ENCODE measurements at places on chromosomes 11 and 22. TPM values are rescaled to one million over a fixed set of nuclear protein-coding genes. Genes with fewer than 3 reads are reported as not detected.
A peak's percentile ranks its signal among the peaks of the same experiment; 100 is the strongest.

- peak; percentile 35 for DNase-seq
- H3K36me3 ChIP-seq, result peaks cover 84% of the 10 kb centered on the region
- H3K27me3 ChIP-seq, result no peaks in the 10 kb centered on the region
- H3K27ac ChIP-seq, result no peak overlapping the region
These were observed 8.0 kb downstream of the TOLLIP start for GRCh38 chr11:1301220-1302000.

GRCh38 chr11:116807601-116808261 is 15.4 kb downstream of the APOA4 start:
- no peak overlapping the region for H3K4me3 ChIP-seq
- DNase-seq, result no peak
- H3K4me1 ChIP-seq, result no peaks in the 10 kb centered on the region
- no peaks in the 10 kb centered on the region for H3K27me3 ChIP-seq
- H3K36me3 ChIP-seq, result no peaks in the 10 kb centered on the region

DNA sequence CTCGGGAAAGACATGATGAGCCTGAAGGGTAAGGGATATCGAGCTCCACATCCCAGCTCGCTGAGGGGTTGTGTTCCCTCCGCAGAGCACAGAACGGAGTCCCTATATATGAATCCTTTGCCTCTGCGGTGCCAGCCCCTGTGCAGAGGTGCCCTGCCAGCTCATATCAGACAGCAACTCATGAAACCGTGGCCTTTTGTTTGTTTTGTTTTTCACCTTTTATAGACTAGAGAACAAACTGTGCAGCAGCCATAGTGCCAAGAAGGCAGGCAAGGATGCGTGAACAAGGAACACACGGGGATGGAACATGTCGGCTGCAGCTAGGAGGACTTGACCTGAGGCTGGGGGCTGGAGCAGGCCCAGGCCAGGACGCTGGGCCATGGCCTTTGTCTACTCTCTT is 109.8 kb downstream of the PKNOX2 start:
- no peak overlapping the region for H3K27ac ChIP-seq
- H3K4me3 ChIP-seq, result no peak overlapping the region
- no peaks in the 10 kb centered on the region for H3K27me3 ChIP-seq
- no peaks in the 10 kb centered on the region for H3K36me3 ChIP-seq
- peaks cover 12% of the 10 kb centered on the region for H3K4me1 ChIP-seq
- no peak for DNase-seq

MMP11 gene
- 4.2 TPM for total RNA-seq

DNA sequence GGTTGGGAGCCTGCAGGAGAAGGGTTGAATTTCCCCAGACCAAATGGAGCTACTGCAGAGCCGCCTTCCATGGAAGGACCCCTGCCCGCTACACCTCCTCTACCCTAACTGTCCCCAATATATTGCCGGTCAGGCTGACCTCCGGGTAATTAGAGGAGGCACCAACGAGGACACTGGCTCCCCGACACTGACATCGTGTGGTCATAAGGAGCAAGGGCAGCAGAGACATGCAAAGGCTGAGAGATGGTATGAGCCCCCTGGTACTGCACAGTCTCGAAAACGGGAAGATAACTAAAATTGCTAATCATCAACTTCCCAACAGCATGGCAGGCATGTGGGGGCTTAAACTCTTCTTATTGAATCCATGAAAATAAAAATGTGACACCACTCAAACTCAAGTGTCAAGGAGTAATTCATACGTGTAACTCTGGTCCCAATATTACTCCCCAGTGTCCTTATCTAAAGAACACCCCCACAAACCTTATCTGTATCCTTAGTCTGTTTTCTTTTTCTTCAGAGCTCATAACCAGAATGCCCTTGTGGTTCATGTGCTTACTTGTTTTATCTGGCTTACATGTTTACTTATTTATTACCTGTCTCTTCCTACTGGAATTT is 4.4 kb downstream of the CAVIN3 start:
- no peaks in the 10 kb centered on the region for H3K36me3 ChIP-seq
- H3K27ac ChIP-seq, result no peak overlapping the region
- H3K27me3 ChIP-seq, result no peaks in the 10 kb centered on the region

DDI1 gene
- not detected for total RNA-seq

SAC3D1 gene
- 5.7 TPM for total RNA-seq

P2RX6 gene
- total RNA-seq, result 4.5 TPM

DNA sequence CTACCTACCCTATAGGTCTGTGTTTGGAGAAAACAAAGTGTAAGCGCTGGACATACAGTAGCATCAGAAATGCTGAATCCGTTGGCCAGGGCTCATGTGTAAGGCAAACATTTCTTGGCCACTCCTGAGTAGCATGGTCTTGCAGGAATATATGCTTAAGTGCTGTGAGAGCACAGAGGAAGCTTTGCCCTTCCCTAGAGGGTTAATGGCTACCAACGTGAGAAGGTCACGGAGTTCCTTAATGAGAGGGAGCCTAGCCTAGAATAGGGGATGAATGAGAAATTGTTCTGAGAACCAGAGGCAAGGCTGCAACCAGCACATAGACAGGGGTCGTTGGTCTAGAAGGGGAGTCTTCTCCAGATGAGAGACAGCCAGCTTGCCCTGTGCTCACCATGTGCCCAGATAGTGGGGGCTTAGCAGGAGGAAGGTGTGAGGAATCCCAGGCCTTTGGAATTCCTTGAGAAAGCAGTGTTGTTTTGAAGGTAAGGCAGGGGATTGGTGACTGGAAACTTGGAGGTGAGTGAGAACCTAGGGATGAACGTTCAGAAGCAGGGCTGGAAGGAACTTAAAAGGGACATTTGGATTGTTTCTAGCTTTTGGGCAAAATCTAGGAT is 29.5 kb downstream of the RCOR2 start:
- H3K27ac ChIP-seq, result peak overlapping the region; percentile 84
- peaks cover 85% of the 10 kb centered on the region for H3K4me1 ChIP-seq
- H3K4me3 ChIP-seq, result peak overlapping the region; percentile 41
- no peaks in the 10 kb centered on the region for H3K27me3 ChIP-seq
- H3K36me3 ChIP-seq, result peaks cover 23% of the 10 kb centered on the region
- no peak for DNase-seq

EMID1 gene
- total RNA-seq, result 54.9 TPM

GRCh38 chr11:75238595-75239440 is 1.8 kb upstream of the TPBGL start:
- no peak for DNase-seq
- no peak overlapping the region for H3K27ac ChIP-seq
- H3K27me3 ChIP-seq, result peaks cover 2% of the 10 kb centered on the region
- no peak overlapping the region for H3K4me3 ChIP-seq
- H3K36me3 ChIP-seq, result no peaks in the 10 kb centered on the region

GRCh38 chr11:33018840-33019239 is 3.2 kb downstream of the DEPDC7 start:
- H3K27ac ChIP-seq, result no peak overlapping the region
- H3K27me3 ChIP-seq, result peaks cover 27% of the 10 kb centered on the region
- H3K4me1 ChIP-seq, result peaks cover 7% of the 10 kb centered on the region

DNA sequence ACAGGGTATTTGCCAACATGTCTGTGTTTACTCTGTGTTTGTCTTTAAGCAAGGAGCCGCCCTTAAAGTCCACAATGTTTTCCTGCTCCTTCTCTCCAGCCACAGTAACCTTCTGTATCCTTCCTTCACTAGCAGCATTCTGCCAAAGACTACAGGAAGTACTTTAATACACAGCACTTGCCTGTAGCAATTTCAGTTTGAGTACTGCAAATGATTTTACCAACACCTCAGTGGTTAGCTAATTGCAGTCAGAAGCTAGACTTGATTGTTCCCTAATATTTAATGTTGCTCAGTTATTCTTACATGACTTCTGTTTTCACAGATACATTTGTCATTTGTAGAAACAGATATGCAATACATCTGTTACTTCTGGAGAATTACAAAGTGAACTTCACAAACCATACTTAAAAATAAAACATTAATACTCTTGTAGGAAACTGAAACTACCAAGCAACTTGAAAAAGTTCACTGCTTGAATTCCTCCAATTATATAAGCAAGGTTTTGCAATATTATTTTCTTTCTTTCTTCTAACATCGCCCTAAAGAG is 69.1 kb downstream of the FCHSD2 start:
- H3K27me3 ChIP-seq, result no peaks in the 10 kb centered on the region
- DNase-seq, result no peak
- H3K27ac ChIP-seq, result peak overlapping the region; percentile 58
- no peak overlapping the region for H3K4me3 ChIP-seq
- peaks cover 37% of the 10 kb centered on the region for H3K4me1 ChIP-seq

OR51E2 gene
- not detected for total RNA-seq

TUBA8 gene
- 5.5 TPM for total RNA-seq

SLC22A12 gene
- not detected for total RNA-seq

- no peak overlapping the region for H3K27ac ChIP-seq
- DNase-seq, result no peak
- peaks cover 4% of the 10 kb centered on the region for H3K4me1 ChIP-seq
- H3K4me3 ChIP-seq, result no peak overlapping the region
These were observed 225.2 kb downstream of the BRD1 start for GRCh38 chr22:49602481-49602880.

DNA sequence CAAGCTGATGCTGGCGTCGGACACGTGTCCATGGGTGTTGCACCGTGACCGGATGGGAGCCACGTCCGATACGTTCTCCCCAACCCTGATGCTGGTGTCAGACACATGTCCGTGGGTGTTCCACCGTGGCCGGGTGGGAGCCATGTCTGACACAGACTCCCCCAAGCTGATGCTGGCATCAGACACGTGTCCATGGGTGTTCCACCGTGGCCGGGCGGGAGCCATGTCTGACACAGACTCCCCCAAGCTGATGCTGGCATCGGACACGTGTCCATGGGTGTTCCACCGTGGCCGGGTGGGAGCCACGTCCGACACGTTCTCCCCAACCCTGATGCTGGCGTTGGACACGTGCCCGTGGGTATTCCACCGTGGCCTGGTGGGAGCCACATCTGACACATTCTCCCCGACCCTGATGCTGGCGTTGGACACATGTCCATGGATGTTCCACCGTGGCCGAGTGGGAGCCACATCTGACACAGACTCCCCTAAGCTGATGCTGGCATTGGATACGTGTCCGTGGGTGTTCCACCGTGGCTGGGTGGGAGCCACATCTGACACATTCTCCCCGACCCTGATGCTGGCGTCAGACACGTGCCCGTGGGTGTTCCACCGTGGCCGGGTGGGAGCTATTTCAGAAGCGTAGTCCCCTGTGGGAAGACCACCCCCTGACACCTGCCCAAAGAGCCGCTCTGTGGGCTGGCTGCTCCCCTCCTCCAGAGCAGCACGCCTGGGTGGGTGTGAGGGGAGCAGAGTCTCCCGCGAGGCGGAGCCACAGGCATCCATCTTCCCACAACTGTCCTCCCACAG is 20.0 kb downstream of the SELENOO start:
- H3K36me3 ChIP-seq, result peaks cover 11% of the 10 kb centered on the region
- no peak overlapping the region for H3K4me3 ChIP-seq
- no peaks in the 10 kb centered on the region for H3K27me3 ChIP-seq

GRCh38 chr11:32343325-32344008 is 91.9 kb downstream of the WT1 start:
- no peaks in the 10 kb centered on the region for H3K27me3 ChIP-seq
- H3K27ac ChIP-seq, result no peak overlapping the region
- no peak overlapping the region for H3K4me3 ChIP-seq
- no peaks in the 10 kb centered on the region for H3K4me1 ChIP-seq
- DNase-seq, result no peak

DNA sequence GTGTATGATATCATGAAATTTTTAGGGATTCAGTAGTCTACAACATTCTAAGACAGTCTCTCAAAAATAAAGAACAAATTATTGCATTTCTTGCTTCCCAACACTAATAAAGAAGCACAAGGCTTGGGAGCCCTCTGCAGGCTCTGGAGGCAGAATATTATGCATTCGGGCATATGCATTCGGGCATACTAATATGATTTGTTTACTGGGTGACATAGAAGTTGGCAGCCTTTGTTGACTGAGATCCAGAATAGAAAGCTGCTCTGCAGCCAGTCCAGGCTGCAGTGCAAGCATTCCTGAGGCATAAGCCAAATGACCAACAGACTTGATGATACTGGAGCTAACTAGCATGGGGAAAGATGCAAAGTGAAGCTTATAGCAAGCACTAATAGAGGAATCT is 945.5 kb downstream of the OPCML start:
- H3K4me1 ChIP-seq, result peaks cover 10% of the 10 kb centered on the region
- no peaks in the 10 kb centered on the region for H3K36me3 ChIP-seq
- no peaks in the 10 kb centered on the region for H3K27me3 ChIP-seq
- no peak overlapping the region for H3K4me3 ChIP-seq
- DNase-seq, result no peak

ARHGAP8 gene
- 20.1 TPM for total RNA-seq

DNA sequence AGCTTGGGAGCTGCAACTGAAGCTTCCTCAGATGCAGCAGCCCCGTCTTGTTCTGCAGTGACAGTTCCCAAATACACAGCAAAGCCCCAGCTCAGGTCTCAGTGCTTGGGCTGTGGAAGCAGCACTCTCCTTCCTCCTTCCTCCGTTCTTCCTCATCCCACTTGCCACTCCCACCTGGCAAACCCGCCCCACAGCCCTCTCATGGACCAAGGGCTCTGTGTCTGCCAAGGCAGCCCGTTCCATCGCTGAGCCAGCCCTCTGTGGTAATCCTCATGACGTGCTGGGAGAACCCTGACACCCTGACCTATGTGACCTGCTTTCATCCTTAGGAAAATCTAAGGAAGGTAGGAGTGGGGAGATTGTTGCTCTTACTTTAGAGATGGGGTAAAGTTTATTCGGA is 157.0 kb downstream of the DSCAML1 start:
- no peaks in the 10 kb centered on the region for H3K36me3 ChIP-seq
- no peak overlapping the region for H3K27ac ChIP-seq
- DNase-seq, result peak; percentile 34
- H3K4me3 ChIP-seq, result no peak overlapping the region

- no peaks in the 10 kb centered on the region for H3K36me3 ChIP-seq
- no peak overlapping the region for H3K27ac ChIP-seq
- H3K27me3 ChIP-seq, result no peaks in the 10 kb centered on the region
- no peak overlapping the region for H3K4me3 ChIP-seq
These were observed 408.5 kb upstream of the RAG2 start for GRCh38 chr11:37006563-37006962.

DNA sequence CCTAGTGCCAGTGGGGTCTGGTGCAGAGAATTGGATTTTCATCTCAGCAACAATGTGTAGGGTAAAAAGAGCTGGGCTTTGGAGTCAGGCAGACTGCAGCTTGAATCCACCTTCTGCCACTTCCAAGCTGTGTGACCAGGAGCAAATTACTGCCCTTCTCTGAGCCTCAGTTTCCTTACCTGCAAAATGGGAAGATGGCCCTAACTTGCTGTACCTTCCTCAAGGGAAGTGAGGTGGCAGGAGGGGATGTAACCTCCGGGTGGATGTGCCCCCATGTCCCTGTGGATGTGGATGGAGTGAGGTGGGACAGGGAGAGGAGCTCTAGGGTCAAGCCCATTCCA is 90.9 kb downstream of the CACNA1I start:
- no peak for DNase-seq
- H3K27me3 ChIP-seq, result peaks cover 37% of the 10 kb centered on the region
- peaks cover 12% of the 10 kb centered on the region for H3K4me1 ChIP-seq

All from spleen (tissue), 13 donors.